ENCODE measurements at places on chromosomes 12 and 14.

DNA sequence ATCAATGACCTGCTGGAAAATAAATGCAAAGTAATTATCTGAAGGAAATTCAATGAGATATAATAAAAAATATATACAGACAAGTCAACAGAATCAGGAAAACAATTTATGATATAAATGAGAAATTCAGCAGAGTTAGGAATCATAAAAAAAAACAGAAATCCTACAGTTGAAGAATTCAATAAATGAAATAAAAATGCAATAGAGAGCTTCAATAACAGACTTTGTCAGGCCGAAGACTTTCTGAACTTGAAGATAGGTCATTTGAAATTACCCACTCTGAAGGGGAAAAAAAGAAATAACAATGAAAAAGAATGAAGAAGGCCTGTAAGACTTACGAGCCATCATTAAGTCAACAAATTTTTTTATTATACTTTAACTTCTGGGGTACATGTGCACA, 15.5 kb upstream of the GARIN2 start:
- DNase-seq: no peak

GRCh38 chr14:31229009-31229408, 21.4 kb upstream of the HECTD1 start:
- no peak for DNase-seq

DNA sequence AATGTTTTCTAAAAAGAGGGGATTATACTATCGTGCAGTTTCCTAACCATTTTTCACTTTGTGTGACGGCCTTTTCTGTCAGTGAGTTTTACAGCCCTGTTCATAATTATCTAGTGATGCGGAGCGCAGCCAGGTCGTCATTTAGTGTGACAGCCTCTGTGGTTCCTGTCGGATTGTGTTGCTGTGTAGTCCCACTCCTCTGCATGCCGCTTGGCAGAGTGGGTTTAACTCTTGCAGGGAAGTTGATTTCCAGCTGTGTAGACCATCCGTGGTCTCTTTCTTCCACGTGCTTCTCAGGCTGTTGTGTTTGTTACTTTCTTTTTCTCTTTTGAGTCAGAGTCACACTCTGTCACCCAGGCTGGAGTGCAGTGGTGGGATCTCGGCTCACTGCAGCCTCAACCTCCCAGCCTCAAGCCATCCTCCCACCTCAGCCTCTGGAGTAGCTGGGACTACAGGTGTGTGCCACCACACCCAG, 8.6 kb downstream of the RAN start:
- DNase-seq: no peak

DNA sequence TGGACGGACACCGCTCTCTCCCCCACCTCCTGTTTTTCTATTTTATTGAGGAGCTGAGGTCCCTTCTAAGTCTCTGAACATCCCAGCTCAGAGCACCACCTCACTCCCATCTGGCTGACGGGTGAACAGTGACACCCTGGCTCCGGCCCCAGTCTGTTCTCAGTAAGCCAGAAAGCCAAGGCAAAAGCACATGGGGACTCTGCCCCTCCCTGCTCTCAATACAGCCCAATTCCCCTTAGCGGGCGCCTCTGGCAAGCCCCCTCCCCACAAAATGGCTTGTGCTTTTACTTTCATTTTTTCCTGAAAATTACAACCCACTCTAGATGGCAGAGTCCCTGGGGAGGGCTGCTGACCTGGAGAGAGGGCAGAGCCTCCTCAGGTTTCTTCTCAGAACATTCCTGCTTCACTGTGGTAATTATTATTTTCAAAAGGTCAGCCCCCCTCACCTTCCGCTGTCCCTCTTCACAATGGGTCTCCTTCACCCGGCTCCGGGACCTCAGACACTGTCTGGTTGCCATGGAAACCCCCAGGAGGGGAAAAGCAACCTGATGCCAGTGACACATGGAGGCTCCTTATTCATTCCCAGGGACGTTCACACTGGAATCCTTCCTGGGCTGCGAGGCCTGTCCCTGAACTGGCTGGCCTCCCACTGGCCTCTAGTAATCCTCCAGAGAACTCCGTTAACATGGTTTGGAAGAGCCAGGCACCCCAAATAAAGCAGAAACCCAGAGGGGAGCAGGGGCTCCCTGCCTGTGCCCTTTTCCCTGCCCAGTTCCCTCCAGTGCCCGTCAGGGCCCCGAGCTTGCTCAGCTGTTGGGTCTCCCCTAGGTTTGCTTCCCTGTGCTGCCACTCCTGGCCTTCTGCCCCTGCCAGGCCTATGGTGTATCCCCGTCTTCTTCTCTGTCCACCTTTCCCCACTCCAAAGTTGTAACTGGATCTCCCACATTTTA, 15.9 kb downstream of the COL2A1 start:
- no peak for DNase-seq

DNA sequence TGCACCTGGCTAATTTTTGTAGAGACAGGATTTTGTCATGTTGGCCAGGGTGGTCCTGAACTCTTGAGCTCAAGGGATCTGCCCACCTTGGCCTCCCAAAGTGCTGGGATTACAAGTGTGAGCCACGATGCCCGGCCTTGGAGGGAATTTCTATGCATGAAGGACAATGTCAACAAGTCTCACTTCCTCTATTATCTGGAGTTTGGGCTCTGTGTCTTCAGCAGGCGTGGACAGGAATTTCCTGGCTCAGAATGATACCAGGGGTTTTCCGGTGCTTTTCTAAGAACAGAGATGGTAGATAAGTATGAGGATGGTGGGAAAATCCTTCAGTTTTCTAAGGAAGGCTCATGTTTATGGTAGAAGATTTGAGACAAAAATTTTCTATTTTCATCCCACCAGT, 75.0 kb upstream of the CCDC60 start:
- DNase-seq: no peak

GRCh38 chr12:4288296-4289131, 15.0 kb downstream of the CCND2 start:
- DNase-seq: no peak

GRCh38 chr14:60616461-60616959, 32.8 kb downstream of the SIX1 start:
- no peak for DNase-seq

DNA sequence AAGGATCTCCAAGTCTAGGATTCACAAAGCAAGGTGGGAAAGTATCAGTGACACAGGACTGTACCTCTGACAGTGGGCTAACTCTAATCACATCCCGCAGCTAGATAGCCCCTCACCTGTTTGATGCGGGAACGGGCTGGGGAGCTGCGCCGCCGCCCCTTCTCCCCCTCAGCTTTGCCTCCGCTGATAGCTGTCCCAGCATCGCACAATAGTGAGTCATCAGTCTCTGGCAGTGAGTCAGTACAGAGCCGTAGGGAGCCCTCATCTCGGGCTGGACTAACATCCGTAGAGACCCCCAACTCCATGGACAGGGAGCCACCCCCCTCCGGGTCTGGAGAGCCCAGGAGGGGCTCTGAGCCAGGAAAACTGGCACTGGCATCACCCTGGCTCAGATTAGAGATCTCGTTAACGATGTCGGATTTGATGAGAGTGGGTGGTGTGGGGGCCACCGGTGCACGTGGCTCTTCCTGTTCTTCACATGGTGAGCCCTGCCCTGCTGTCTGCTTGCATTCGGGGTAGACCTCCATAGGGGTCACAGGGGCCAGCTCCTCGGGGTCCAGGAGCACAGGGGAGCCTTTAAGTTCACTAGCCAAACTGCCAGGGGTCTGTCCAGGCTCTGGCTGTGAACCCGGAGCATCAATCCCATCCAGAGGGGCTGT, 10.9 kb downstream of the KMT2D start:
- DNase-seq: no peak

GRCh38 chr12:67701121-67701520, 52.6 kb downstream of the DYRK2 start:
- DNase-seq: no peak

DNA sequence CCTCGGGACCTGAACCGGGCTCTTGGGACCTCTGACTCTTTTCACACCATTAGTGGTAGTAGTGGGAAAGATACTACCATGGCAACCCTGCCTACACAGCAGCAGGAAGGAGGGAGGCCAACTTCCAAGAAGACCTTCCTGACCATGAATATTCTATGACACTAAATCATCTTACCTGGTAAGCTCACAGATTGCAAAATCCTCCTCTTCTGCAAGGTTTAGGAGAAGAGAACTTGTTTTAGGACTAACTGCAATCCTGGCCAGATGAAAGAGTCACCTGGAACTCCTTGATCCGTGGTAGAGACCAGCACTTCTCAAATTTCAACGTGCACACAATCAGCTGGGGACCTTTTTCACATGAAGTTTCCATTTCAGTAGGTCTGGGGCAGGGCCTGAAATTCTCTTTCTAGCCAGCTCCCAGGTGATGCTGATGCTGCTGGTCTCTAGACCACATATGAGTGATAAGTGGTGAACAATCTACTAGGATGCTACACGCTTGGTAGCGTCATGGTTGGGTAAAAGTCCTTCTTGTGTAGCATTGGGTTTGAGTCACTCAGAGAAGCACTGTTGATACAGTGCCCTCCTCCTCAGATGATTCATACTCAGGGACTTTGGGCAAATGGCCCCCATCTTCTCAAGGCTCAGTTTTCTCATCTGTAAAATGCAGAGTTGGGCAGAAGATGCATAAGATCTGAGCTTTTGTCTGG, 35.6 kb upstream of the FICD start:
- no peak for DNase-seq

- no peak for DNase-seq
Observed at GRCh38 chr12:59499774-59500173, 96.1 kb upstream of the SLC16A7 start.

GRCh38 chr14:104223101-104224041, 85.0 kb downstream of the KIF26A start:
- no peak for DNase-seq
